ENCODE measurements at places on chromosomes 6 and 20.

DNA sequence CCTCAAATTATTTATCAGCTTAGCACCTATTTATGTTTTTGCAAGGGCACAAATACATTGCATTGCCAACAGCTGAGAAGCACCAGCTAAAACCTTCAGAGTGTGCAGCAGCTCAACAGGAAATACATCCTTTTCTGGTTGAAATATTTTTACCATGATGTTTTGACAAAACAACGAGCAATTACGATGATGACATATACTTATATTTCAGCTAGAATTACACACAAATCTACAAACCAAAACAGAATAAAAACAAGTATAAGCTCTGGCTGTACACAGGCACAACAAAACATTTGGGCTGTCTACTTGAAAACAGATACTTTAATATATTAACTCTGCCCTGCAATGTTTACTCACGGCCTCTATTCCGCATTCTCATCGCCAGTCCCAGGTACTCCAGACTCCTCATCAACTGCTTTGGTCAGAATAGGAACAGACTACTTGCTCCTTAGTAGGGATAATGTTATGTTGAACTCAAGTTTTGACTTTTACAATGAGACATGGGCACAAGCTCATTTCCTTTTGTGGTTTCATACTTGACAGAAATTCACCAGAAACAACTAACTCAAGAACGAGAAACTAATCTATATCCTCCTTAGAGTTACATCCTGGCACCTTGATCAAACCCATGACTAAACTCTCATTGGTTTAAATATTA, 377.6 kb downstream of the ESR1 start:
- DNase-seq, result no peak

DNA sequence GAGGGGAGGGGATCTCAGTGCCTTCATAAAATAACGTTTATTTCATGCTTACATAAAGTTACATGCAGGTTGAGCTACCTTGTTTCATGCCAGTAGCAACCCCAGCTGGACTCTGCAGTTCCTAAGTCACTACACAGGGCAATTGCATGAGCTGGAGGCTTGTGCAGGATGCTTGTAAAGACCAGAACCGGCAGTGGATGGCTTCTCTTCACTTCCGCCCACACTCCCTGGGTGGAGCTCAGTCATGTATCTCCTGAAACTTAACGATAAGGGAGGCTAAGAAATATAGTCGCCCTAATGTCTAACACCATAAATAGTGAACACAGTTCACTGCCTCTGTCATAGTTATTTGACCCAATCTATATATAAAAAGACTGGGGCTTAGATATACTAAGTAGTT, 99.4 kb upstream of the RAB32 start:
- DNase-seq, result no peak

- no peak for DNase-seq
Measured at GRCh38 chr20:38157635-38158495, 7.2 kb downstream of the TGM2 start.

GRCh38 chr20:50674138-50674825, 17.1 kb downstream of the RIPOR3 start:
- no peak for DNase-seq

DNA sequence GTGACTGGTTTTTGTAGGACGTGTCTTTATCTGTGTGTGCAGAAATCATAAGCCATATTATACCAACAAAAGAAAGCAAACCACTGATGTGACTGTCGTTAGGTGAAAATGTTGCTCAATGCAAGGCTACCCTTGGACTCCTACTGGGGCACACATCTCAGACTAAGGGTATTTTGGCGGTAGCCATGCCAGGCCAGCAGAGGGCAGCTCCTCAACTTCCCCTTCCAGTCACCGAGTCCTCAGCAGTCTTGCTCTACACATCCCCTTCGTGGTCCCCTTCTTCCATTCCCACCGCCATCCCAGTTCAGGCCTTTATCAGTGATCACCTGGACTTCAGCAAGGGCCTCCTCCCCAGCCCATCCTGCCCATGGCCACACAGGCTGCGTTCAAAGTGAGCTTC, 113.7 kb upstream of the GGTLC1 start:
- DNase-seq, result no peak

DNA sequence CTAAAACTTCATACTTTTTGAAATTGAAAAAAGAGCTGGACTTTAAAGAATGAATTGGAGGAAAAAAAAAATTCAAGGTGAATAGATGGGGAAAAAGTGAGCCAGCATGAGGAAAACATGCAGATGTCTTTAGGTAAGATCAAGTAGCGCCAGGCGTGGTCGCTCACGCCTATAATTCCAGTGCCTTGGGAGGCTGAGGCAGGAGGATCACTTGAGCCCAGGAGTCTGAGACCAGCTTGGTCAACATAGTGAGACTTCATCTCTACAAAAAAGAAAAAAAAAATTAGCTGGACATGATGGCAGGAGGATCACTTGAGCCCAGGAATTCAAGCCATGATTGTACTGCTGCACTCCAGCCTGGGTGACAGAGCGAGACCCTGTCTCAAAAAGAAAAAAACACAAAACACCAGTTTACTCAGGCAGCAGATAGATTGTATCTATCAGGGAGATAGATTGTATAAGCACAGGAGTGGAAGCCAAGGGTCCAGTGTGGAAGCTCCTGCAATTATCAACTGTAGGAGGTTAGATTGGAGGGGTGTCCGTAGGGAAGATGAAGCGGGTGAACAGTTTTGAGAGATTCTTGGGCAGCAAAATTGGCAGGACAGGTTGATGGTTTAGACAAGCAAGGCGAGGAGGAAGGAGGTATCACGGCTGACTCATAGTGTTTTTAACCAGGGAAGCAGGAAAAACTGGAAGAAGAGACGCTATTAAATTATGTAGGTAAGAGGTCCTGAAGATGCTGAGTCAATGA, 97.6 kb upstream of the ZNF217 start:
- DNase-seq, result no peak

- DNase-seq, result no peak
Measured at GRCh38 chr6:53524455-53524815, 20.5 kb downstream of the GCLC start.

DNA sequence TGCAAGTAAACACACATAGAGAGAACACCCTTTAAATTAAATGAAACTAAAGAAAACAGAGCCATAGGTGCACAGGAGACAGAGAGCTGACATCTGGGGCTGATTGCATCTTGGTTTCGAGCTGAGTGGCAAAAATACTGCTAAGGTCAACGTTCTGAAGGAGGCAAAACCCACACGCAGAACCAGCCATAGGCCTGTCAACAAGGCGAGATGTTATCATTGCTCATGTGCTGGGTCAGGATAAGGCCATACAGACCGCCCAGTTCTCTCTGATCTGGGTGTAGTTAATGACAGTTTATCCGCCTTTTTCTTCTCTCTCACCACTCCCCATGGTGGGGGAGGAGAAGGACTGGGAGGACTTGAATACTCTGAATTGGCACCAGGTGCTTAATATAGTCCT, 4.5 kb upstream of the FAM110A start:
- no peak for DNase-seq

DNA sequence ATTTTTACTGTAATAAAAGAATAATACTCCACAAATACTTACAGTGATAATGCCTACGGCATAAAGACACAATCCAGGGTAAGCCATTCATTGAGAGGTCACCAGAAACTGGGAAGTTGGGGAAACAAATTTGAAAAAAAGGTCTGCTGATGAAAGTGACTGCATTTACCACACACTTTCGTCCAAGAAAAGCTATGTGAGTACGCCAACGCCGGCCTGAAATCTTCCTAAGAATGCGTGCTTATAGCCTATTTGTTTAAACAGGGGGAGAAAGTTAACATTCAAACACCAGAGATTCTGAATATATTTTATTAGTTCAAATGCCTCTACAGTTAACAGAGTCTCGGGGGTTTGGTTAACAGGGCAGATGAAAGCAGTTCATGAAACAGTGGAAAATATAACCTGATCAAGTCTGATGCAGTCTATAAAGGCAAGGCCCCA, 657 bp upstream of the LTV1 start:
- no peak for DNase-seq

DNA sequence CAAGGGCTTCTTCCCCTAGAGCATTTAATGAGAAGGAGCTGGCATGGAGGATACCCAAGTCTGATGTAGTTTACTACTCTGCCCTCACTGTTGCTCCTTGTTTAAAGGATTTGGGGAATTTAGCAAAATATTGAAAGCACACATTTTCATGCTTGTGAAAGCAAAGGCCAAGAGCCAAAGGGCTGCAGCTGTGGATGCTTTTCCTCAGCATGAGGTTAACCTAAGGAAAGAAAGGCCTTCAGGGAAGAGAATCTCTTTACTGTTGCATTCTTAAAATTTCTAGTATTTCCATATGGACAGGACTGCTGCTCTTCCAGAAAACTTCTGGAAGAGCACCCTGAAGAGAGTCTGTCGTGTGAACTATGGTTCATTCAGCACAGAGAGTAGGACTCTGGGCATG, 45.9 kb upstream of the SASH1 start:
- no peak for DNase-seq

- DNase-seq, result no peak
Measured at GRCh38 chr20:1187605-1188171, 2.9 kb upstream of the TMEM74B start.

- DNase-seq, result no peak
Measured at GRCh38 chr6:39852324-39852723, 60.1 kb downstream of the DAAM2 start.

DNA sequence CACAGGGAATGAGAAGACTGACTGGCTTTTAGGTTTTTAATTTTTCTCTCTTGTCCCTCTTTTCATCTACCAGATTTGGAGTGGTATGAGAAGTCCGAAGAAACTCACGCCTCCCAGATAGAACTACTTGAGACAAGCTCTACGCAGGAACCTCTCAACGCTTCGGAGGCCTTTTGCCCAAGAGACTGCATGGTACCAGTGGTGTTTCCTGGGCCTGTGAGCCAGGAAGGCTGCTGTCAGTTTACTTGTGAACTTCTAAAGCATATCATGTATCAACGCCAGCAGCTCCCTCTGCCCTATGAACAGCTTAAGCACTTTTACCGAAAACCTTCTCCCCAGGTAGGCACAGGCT, 644 bp downstream of the MAD2L1BP start:
- DNase-seq, result no peak

DNA sequence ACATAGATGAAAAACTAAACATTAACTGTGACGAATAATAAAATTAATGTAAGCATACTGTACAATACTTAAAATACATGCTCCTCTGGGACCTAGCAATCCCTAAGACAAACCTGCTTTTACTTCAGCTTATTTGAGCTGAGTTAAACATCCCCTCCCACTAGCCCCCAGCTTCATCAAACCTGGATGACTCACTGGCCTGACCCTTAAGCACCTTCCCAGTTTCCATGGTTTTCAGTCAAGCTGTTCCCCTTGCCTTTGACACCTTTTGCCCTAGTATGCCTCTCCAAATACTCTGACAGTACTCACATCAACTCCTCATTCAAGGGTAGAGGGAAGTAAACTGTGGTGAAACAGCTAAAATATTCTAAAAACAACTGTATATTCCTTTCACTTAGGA, 4.2 kb downstream of the ELOVL4 start:
- no peak for DNase-seq

- no peak for DNase-seq
Measured at GRCh38 chr6:84897988-84898594, 133.7 kb upstream of the TBX18 start.

DNA sequence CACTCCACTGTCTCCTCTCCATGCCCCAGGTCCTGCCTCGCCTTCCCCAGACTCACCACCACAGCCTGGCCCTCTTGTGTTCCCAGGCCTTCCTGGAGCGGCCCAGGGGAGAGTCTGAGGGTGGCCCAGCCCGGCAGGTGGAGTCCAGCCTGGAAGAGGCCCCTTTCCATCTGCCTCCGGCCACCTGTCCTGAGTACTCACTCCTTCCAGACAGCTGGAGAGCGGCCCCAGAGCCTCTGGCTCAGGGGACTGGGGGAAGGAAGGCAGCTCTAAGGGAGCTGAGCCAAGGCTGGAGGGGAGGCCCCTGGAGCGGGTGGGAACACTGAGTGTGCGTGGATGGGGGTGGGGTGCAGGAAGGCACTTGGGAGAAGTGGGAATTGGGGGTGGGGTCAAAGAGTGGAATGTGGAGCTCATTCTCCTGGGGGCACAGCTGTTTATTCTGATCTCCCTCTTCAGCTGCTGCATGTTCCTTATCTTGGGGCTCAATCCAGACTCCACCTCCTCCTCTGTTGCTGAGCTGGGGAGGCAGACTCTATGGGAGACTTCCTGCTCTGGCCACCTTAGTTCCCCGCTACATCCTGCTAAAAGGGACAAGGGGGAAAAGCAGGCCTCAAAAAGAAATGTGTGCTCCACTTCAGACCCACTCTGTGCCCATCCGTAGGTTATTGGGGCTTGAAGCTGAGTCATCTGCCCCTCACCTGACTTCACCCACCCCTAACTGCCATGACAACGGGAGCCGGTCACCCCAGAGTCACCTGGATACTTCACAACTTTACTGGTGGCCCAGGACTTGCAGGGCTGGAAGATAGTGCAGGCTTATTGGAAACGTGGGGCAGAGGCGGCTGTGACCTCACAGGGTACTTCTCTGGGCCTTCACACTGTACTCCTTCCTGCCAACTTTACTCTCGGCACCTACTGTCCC, 19.5 kb upstream of the TAF8 start:
- DNase-seq, result no peak

DNA sequence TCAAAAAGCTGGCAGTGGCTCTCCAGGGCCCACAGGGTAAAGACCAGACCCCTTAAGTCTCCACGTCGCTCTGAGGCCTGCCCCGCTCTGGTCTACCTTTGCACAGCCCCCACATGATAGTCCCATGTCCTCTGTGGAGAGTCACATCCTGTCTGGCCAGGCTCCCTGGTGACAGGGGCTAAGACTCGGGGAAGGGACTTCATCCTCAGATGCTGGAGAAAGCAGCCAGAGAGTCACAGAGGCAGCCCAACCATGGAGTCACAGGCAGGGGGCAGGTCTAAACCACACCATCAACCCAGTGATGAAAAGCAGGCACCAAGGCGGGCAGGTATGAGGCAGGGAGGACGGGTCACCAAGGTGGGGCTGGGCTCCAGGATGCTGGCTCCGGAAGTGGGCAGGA, 62.2 kb downstream of the SLC22A23 start:
- DNase-seq, result no peak

All from retina (tissue), 1 donor.